ENCODE measurements at places on chromosomes 2 and 18. TPM values are rescaled to one million over a fixed set of nuclear protein-coding genes. Genes with fewer than 3 reads are reported as not detected.

- H3K4me3 ChIP-seq, result no peak overlapping the region
- H3K27ac ChIP-seq, result no peak overlapping the region
- DNase-seq, result no peak
- H3K4me1 ChIP-seq, result no peaks in the 10 kb centered on the region
- no peaks in the 10 kb centered on the region for H3K36me3 ChIP-seq
These were observed 187.6 kb downstream of the ASB1 start for GRCh38 chr2:238614376-238614775.

DNA sequence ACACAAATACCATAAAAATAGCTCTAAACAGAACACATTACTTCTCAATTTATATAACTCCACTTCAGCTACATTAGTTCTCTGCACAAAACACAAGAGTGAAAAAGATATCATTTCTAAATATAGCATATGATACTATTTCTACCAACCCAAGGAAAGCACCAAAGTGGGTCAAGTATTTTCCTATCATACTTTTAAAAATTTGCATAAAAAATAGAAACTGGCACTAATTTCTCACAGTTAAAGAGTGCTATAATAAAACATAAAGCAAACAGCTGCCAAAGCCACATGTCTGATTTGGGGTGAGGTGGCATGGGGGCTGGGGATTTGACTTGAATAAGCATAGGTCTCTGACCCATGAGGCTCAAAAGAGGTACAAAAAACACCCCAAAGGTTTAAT lies 61.5 kb downstream of the BARD1 start:
- H3K4me3 ChIP-seq, result no peak overlapping the region
- no peak overlapping the region for H3K27ac ChIP-seq
- H3K36me3 ChIP-seq, result peaks cover 31% of the 10 kb centered on the region
- no peaks in the 10 kb centered on the region for H3K4me1 ChIP-seq
- no peaks in the 10 kb centered on the region for H3K27me3 ChIP-seq

GRCh38 chr2:171595896-171596295 lies 73.6 kb downstream of the CYBRD1 start:
- H3K36me3 ChIP-seq, result no peaks in the 10 kb centered on the region
- no peaks in the 10 kb centered on the region for H3K27me3 ChIP-seq
- H3K4me1 ChIP-seq, result no peaks in the 10 kb centered on the region
- no peak for DNase-seq

- H3K27me3 ChIP-seq, result no peaks in the 10 kb centered on the region
- no peaks in the 10 kb centered on the region for H3K36me3 ChIP-seq
- no peak overlapping the region for H3K4me3 ChIP-seq
- H3K27ac ChIP-seq, result no peak overlapping the region
- H3K4me1 ChIP-seq, result no peaks in the 10 kb centered on the region
- no peak for DNase-seq
These were observed 475.2 kb upstream of the UBE2E3 start for GRCh38 chr2:180505203-180505602.

GRCh38 chr2:190197143-190197720 lies 122.4 kb downstream of the HIBCH start:
- no peaks in the 10 kb centered on the region for H3K4me1 ChIP-seq
- H3K27me3 ChIP-seq, result no peaks in the 10 kb centered on the region
- DNase-seq, result no peak
- H3K27ac ChIP-seq, result no peak overlapping the region
- no peaks in the 10 kb centered on the region for H3K36me3 ChIP-seq
- no peak overlapping the region for H3K4me3 ChIP-seq

GRCh38 chr2:234691968-234692955 lies 195.4 kb upstream of the ARL4C start:
- H3K27me3 ChIP-seq, result no peaks in the 10 kb centered on the region
- H3K4me3 ChIP-seq, result no peak overlapping the region
- no peaks in the 10 kb centered on the region for H3K36me3 ChIP-seq
- no peak overlapping the region for H3K27ac ChIP-seq

- no peak overlapping the region for H3K27ac ChIP-seq
- DNase-seq, result no peak
- H3K27me3 ChIP-seq, result no peaks in the 10 kb centered on the region
These were observed 93.9 kb downstream of the FARSB start for GRCh38 chr2:222561817-222562645.

DNA sequence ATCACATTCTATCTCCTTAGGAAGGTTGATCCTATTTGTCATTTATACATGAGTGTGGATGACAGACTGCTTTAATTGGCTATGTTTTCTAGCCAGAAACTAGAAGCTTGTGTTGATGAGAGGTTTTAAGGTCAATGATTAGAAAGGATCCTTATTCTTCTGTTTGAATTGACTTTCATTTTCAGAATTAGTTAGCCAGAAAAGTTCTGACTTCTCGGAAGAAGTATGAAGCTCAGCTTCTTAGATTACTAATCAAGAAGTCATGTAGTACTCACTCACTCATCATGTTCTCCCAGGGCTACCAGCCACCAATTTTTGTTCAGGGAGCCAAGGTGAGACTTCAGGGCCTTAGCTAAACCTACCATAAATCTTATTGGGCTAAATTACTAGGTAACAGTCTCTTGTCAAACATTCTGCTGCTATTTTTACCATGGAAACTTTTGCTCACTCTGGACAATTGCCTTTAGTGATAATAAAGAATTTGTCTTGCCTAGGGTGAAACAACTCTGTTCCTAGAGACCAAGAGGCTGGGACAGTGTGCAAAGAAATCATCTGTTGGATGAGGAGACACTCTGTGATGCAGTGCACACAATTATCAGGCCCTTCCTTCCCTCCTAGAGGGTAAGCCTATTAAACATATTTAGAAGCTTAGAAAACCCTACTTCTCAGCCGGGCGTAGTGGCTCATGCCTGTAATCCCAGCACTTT lies 111.6 kb upstream of the DNMT3A start:
- H3K4me3 ChIP-seq, result no peak overlapping the region
- H3K27ac ChIP-seq, result no peak overlapping the region
- no peaks in the 10 kb centered on the region for H3K4me1 ChIP-seq
- no peak for DNase-seq
- H3K27me3 ChIP-seq, result no peaks in the 10 kb centered on the region

GRCh38 chr2:28408764-28409599 lies 16.3 kb downstream of the FOSL2 start:
- peak; percentile 83 for DNase-seq
- no peak overlapping the region for H3K4me3 ChIP-seq
- H3K4me1 ChIP-seq, result peaks cover 97% of the 10 kb centered on the region
- H3K36me3 ChIP-seq, result no peaks in the 10 kb centered on the region
- H3K27me3 ChIP-seq, result no peaks in the 10 kb centered on the region

DNA sequence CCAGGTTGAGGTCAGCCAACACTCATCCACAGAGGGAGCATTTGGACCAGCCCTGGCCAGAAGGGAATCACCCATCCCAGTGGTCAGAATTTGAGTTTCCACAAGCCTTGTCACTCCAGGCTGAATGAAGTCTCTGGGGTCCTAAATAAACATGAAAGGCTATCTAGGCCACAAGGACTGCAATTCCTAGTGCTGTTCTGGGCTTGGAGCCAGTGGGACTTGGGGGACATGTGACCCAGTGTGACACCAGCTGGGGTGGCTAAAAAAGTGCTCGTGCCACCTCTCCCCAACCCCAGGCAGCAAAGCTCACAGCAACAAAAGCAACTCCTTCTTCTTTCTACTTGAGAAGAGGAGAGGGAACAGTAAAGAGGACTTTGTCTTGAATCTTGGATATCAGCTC lies 91.7 kb downstream of the MDH1 start:
- DNase-seq, result no peak
- no peaks in the 10 kb centered on the region for H3K36me3 ChIP-seq
- H3K4me3 ChIP-seq, result no peak overlapping the region

DNA sequence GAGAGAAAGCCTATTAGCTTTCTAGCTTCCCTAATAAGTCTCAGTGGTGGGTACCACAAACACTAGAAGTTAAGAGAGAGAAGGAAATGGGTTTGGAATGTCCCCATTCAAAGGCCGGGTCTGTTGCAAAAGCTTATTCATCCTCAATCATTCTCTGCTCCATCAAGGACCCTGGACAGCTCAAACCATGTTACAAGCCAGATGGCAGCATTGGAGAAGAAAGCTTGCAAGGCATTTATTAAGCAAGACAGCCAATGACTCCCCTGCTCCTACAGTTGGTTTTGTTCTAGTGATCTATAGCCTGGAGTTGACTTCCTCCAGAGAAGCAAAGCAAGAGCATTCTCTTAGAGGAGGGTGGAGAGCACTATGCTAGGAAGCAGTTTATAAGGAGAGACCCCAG lies 86.9 kb upstream of the LMAN1 start:
- H3K27ac ChIP-seq, result no peak overlapping the region
- H3K27me3 ChIP-seq, result no peaks in the 10 kb centered on the region
- H3K4me3 ChIP-seq, result no peak overlapping the region
- DNase-seq, result no peak
- no peaks in the 10 kb centered on the region for H3K4me1 ChIP-seq
- no peaks in the 10 kb centered on the region for H3K36me3 ChIP-seq

DNA sequence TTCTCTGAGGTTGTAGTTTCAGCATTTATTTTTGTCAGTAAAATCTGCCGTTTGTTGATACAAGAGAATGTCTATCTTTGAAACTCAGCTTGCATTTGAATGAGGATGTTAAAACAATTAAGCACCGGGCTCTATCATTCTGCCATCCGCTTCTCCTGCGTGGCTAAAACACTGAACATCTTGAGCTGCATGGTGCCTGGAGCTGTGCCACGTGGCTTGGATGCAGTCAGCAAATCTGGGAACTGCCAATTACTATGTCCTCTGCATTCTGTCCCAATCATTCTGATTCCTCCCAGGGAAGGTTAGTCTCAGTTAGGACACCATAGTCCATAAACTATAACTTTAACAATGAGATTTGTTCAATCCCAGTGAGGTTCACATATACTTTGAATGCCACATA lies 598.4 kb downstream of the FBXO15 start:
- no peaks in the 10 kb centered on the region for H3K36me3 ChIP-seq
- DNase-seq, result no peak
- H3K27ac ChIP-seq, result no peak overlapping the region
- no peak overlapping the region for H3K4me3 ChIP-seq
- H3K27me3 ChIP-seq, result no peaks in the 10 kb centered on the region

GRCh38 chr2:204645018-204645773 lies 99.9 kb downstream of the PARD3B start:
- no peaks in the 10 kb centered on the region for H3K27me3 ChIP-seq
- no peaks in the 10 kb centered on the region for H3K36me3 ChIP-seq
- H3K27ac ChIP-seq, result peak overlapping the region; percentile 41
- H3K4me3 ChIP-seq, result no peak overlapping the region

Gene ZAP70
- 5.6 TPM for total RNA-seq

Gene C2orf15
- 4.0 TPM for total RNA-seq

Gene RALBP1
- total RNA-seq, result 46.8 TPM

Gene ALKAL2
- 3.1 TPM for total RNA-seq

Gene RGPD5
- 39.8 TPM for total RNA-seq

Gene SERPINB10
- total RNA-seq, result not detected

Gene IL36A
- not detected for total RNA-seq

Gene KRCC1
- total RNA-seq, result 22.1 TPM

Gene SERPINB11
- total RNA-seq, result not detected

Gene DYNAP
- not detected for total RNA-seq

Gene CCDC74B
- total RNA-seq, result 2.4 TPM

Gene RFTN2
- 4.5 TPM for total RNA-seq

Gene RTP5
- total RNA-seq, result not detected
